ENCODE measurements at places on chromosomes 5 and 9. TPM values are rescaled to one million over a fixed set of nuclear protein-coding genes. Genes with fewer than 3 reads are reported as not detected.

DNA sequence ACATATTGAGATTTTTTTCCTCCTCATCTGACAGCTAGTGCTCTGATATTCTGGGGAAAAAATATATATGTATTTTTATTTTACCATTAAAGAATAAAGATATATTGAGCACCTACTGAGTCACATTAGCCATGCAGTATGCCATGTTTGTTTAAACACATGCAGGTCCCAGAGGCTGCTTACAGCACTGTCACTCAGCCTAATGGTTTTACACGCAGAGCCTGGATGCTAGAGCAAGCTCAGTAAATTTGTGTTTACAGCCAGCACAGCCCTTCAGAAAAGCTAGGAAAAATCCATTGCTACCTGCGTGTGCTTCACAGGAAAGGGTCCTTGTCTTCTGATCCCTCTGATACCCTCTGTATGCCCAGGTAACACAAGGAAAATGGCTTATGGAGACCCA lies 146.2 kb downstream of the SEMA6A start:
- no peak for DNase-seq

DNA sequence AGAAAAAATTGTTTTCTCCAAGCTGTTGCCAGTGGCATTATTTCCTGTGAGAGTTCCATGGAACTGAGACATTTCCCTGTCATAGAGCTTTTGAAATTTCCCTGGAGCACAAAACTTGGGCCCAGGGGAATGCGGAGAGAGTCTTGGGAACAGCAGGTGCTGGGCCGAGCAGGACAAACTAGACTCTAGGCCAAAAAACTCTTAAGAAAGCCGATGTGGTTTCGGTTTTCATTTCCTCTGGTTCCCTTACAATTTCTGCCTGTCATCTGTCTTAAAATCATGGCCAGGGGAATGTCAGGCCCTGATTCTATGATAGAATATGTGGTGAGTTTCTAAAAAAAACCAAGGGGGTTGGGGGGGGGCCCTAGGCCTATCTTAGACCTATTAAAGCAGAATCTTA lies 4.6 kb downstream of the SLC35A4 start:
- DNase-seq = no peak

- no peak for DNase-seq
These were observed 13.4 kb downstream of the ZBED3 start for GRCh38 chr5:77073667-77074066.

DNA sequence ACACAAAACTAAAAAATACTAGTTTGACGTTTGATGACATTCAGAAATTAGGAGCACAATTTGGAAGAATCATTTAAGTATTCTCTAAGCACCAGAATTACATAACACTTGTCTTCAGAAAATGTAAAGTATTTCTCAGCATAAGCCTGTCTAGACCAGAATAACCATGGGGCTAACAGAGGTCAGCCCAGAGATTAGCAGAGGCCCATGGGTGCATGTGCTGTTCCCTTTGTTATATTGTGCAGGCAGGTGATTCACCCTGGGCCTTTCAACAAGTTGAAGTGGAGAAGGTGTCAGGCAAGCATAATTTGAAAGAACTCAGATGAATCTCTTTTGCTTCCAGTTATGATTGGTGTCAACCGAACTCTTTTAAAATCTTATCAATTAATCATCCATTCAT lies 227.9 kb downstream of the LURAP1L start:
- no peak for DNase-seq

DNA sequence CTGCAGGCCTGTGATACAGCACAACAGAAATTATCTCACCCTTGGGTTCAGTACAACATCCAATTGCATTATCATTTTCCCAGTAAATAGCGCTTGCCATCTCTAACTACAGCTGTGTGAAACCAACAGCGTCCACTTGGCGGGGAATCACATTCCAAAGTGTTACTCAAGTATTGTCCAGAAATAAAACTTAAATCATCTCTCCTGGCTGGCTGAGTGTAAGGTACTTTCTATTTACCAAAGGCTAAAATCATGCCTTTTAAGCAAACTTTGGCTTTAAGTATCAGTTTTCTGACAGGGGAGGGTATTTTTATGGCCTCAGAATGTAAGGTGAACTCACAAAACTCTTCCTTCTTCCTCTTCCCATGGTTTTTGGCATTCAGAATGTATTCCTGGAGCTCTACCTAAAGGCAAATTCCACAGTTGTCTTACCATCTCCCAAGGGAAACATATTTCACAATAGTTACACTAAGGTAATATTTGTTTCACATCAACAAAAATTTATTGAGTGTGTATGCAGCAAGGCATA lies 205.6 kb upstream of the MPDZ start:
- DNase-seq = no peak

DNA sequence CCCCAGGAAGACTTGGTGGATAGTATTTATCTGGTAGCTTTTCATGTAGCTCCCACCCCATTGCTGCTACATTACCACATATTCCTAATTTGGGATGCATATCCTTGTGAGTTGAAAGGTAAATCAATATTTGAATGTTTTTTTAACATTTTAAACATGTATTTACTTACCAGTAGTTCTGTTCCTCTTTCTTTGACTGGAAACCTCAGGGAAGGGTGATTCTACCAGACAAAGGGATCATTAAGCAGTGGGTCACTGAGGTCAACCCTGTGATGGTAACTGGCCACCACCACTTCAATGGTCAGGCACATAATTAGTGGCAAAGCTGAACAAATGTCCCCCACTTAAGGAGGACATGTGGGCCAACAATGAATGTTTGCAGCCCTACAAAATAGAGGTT lies 27.2 kb upstream of the KLF9 start:
- DNase-seq = no peak

Gene SARDH
- total RNA-seq = 15.8 TPM

Gene NSMF
- 22.0 TPM for total RNA-seq

Gene SOHLH1
- not detected for total RNA-seq

Gene SMIM32
- total RNA-seq = 0.46 TPM

Gene TXNDC8
- not detected for total RNA-seq

Gene GARIN3
- not detected for total RNA-seq

Measured in pancreas (tissue), 10 donors.